Mesothelial cell of epicardium (in vitro differentiated cells): ENCODE measurements at places on chromosomes 12 and 14. TPM values are rescaled to one million over a fixed set of nuclear protein-coding genes. Genes with fewer than 3 reads are reported as not detected.

- DNase-seq = no peak
These were observed 28.7 kb downstream of the JAG2 start for GRCh38 chr14:105139831-105140239.

DNA sequence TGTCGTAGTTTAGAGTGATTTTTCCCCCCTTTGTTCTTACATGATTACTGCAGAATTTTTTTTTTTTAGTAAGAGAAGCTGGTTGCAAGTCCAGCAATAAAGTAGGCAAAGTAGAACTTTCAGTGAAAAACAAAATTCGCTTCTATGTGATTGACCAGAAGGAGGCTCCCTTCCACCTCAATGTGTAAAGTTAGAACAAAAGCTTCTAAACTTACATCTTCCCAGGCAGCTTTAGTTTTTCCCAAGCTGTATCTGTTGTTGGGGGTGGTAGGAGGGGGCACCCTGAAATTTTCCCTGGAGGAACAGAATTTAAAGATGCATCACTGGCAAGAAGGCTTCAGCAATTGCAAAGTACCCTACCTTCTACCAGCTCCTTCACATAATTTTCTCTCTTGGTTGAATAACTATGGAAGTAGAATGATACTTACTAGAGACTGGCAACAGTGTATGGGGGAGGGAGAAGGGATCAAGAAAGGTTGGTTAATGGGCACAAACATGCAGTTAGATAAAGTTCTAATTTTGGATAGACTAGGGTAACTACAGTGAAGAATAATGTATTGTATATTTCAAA lies 87.3 kb upstream of the E2F7 start:
- no peak for DNase-seq

Gene TDP1
- 30.6 to 34.9 TPM (median 30.8 TPM) in 3 replicates for total RNA-seq

Gene GDF3
- not detected in 3 replicates for total RNA-seq

DNA sequence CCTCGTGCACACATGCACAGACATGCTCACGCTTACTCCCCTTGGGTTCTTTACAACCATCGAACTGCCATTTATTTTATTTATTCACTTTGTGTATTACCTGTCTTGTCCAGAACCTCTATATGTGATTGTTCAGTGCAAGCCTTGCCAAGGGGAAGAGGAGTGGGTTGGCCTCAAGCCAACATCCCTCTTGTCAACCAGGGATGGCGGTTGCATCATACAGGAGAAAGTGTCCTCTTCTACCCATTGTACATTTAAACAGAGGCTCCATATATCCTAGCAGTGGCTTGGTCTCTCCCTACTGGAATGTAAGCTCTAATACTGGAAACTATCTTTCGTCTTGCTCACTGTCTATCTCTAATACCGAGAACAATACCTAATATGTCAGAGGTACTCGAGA lies 108.4 kb downstream of the C12orf42 start:
- DNase-seq = no peak

- no peak for DNase-seq
These were observed 7.0 kb upstream of the RASSF3 start for GRCh38 chr12:64603183-64603841.

DNA sequence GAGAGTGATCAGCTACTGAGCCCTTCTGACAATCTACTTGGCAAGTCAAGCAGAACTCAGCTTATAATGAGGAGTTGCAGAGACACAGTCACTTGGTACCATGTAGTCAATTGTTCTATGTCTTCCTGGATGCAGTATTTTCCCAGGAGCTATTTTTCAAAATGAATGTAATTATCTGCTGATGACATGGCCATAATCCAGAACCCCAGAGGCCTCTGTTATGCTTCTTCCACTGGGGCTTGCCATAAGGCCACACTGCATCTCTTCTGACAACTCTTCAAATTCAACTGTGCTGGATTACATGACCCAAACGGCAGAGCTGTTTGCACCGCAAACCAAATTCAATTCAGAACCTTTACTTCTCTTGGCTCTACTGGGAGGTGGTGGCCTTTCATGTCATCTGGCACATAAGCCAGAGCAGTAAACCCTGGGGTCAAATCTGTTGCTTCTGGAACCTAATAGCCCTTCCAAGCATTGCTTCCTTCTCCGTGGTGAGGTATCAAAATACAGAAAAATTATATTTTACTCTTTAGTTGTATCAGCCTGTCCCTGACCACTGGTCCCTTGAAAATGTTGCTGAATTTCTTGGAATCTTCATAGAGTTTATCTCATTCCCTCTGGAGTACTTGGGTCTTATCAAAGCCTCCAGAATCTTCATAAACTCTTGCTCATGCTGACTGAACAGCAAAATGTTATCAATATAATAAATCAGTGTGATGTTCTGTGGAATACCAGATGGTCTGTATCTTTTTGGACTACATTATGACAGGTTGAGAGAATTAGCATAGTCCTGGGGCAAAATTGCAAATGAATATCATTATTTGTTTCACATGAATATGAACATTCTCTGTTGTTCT lies 79.4 kb upstream of the DCN start:
- no peak for DNase-seq

Gene FOS
- 789 to 796 TPM (median 796 TPM) in 3 replicates for total RNA-seq

DNA sequence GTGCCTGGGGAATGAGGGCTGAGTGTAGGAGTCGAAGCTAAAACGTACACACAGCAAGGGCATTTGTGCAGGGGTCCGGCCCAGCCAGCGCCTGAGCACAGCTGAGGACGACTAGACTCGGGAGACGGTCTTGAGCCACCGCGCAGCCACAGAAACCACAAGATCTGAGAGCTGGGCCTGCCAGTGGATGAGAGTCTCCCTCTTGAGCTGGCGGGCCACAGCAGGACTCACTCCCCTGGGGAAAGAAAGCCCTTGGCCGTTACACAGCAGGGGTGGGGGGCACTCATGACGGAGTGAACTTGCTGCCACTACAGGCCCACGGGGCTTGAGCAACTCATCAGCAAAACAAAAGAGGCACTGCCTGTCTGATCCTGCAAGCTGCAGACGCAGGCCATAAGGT lies 23.0 kb downstream of the STX2 start:
- DNase-seq = no peak

- no peak for DNase-seq
These were observed 319.2 kb downstream of the NUAK1 start for GRCh38 chr12:105819549-105819948.

DNA sequence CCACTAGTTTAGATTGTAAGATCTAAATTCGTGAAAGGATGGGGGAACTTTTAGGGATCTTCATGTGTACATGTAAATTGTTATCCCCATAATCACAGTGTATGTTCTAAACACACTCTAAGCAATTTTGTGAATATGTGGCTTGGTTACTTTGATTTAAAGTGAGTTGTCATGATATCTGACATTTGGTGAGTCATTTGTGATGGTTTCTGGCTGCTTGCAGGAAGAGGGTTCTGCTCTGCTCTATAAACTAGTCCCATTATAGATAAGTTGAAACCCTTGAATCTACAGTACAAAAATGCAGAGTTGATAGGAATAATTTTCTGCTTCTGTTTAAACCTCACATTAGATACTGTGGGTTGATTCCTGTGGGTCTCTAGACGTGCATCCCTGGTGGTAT lies 14.8 kb downstream of the GUCY2C start:
- no peak for DNase-seq

Gene KRT8
- 1,131 to 1,194 TPM (median 1,142 TPM) in 3 replicates for total RNA-seq

- DNase-seq = no peak
These were observed 741.8 kb downstream of the TMEM121 start for GRCh38 chr14:106268013-106268727.

- DNase-seq = peak; percentile 37
These were observed 721 bp downstream of the CABP1 start for GRCh38 chr12:120640861-120641833.

GRCh38 chr12:85325442-85325841 lies 45.4 kb downstream of the ALX1 start:
- no peak for DNase-seq
